Thoracic aorta (tissue), 2 donors: ENCODE measurements at places on chromosomes 12 and 14. TPM values are rescaled to one million over a fixed set of nuclear protein-coding genes. Genes with fewer than 3 reads are reported as not detected.

Gene SDR9C7
- 0.27 TPM for total RNA-seq

Gene KCNH3
- 0.35 TPM for total RNA-seq

Gene CLEC6A
- not detected for total RNA-seq

Gene SYT1
- total RNA-seq: 1.3 TPM

Gene MBD6
- 39.2 TPM for total RNA-seq

Gene ALDH2
- 99.0 TPM for total RNA-seq

Gene ALG10
- 11.2 TPM for total RNA-seq

Gene PLA2G1B
- total RNA-seq: not detected

Gene OR4E2
- not detected for total RNA-seq

DNA sequence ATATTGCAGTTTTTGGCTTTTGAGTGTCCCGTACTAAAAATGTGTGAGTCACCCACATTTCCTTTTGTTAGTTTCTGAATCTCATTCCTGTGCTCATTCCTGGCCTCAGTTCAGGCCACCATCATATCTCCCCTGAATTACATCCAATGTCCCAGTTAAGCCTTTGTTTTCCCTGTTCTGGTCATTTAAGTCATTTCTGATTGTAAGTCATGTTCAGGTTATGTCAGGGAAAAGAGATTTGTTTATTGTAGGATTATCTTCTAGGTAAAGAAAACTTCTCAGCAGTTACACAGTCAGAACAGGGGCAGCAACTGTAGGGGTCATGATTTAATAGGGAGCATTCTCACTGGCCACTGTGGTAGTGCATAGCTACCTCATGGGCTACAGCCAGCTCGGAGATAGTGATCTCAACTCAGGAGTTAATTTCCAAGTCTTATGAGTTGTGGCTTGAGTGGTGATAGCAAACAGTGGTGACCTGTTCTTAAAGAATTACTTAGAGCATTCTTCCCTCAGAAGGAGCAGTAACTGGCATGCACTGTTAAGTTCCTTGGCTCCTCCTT lies 6.7 kb downstream of the DDX47 start:
- H3K36me3 ChIP-seq: peaks cover 30% of the 10 kb centered on the region
- H3K27me3 ChIP-seq: no peaks in the 10 kb centered on the region
- H3K27ac ChIP-seq: peak overlapping the region; percentile 69
- H3K4me1 ChIP-seq: peaks cover 25% of the 10 kb centered on the region
- DNase-seq: peak; percentile 19
- peak overlapping the region; percentile 23 for H3K4me3 ChIP-seq

GRCh38 chr12:71840231-71840847 lies 780 bp downstream of the TBC1D15 start:
- no peak for DNase-seq
- H3K4me1 ChIP-seq: peaks cover 8% of the 10 kb centered on the region
- H3K27ac ChIP-seq: peak overlapping the region; percentile 91

GRCh38 chr12:31031951-31032335 lies 41.7 kb upstream of the DDX11 start:
- no peaks in the 10 kb centered on the region for H3K27me3 ChIP-seq
- DNase-seq: no peak
- H3K4me3 ChIP-seq: no peak overlapping the region
- no peaks in the 10 kb centered on the region for H3K4me1 ChIP-seq
- no peaks in the 10 kb centered on the region for H3K36me3 ChIP-seq

DNA sequence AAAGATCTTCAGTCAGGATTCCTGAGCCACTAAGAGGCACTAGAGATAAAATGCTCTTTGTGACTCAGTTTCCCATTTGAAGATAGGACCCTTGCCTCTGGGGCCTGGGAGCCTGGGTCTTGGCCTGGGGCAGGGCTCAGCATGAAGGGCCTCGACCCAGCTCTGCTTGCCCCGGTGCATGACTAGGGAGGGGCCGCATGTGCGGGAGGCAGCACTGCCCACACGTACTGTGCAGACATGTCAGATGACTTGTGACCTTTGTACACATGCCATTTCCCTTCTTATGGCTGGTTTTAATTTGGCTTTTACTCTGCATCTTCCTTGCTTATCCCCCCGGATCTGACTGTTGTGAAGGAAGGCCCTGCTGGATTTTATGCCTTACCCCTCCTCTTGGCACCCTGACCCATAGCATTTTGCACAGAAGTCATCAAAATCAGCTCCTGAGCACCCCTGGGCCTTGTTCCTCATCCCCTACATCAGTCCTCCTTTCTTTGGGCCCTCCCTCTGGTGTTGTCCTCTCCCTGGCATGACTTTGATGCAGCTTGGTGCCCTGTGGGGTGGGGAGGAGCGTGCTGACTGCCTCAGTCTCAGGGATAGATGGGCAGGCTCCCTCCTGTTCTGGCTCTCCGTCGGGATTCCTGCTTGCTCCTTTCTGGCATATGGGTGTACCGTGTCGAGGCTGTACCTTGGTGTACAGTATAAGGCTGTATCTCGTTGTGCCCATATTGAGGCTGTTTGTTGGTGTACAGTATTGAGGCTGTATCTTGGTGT lies 4.4 kb downstream of the CLSTN3 start:
- peaks cover 5% of the 10 kb centered on the region for H3K4me1 ChIP-seq
- peaks cover 18% of the 10 kb centered on the region for H3K36me3 ChIP-seq
- no peak overlapping the region for H3K27ac ChIP-seq
- H3K4me3 ChIP-seq: no peak overlapping the region

GRCh38 chr14:56193347-56193746 lies 75.1 kb downstream of the PELI2 start:
- peaks cover 3% of the 10 kb centered on the region for H3K4me1 ChIP-seq
- no peaks in the 10 kb centered on the region for H3K36me3 ChIP-seq
- H3K27ac ChIP-seq: no peak overlapping the region
- no peak for DNase-seq
- H3K27me3 ChIP-seq: no peaks in the 10 kb centered on the region
